ENCODE measurements at places on chromosomes 11 and 22.

GRCh38 chr11:36567694-36568093 is at the start of gene RAG1:
RAG1 (plus strand) TSS chr11:36568007; CDS start chr11:36573305, 5,298 bp downstream.
- no peak for DNase-seq

DNA sequence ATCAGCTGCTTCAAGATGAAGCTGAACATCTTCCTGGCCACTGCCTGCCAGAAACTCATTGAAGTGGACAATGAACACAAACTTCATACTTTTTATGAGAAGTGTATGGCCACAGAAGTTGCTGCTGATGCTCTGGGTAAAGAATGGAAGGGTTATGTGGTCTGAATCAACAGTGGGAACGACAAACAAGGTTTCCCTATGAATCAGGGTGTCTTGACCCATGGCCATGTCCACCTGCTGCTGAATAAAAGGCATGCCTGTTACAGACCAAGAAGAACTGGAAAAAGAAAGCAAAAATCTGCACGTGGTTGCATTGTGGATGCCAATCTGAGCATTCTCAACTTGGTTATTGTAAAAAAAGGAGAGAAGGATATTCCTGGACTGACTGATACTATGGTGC is 22.2 kb upstream of the BIRC3 start:
- no peak for DNase-seq

DNA sequence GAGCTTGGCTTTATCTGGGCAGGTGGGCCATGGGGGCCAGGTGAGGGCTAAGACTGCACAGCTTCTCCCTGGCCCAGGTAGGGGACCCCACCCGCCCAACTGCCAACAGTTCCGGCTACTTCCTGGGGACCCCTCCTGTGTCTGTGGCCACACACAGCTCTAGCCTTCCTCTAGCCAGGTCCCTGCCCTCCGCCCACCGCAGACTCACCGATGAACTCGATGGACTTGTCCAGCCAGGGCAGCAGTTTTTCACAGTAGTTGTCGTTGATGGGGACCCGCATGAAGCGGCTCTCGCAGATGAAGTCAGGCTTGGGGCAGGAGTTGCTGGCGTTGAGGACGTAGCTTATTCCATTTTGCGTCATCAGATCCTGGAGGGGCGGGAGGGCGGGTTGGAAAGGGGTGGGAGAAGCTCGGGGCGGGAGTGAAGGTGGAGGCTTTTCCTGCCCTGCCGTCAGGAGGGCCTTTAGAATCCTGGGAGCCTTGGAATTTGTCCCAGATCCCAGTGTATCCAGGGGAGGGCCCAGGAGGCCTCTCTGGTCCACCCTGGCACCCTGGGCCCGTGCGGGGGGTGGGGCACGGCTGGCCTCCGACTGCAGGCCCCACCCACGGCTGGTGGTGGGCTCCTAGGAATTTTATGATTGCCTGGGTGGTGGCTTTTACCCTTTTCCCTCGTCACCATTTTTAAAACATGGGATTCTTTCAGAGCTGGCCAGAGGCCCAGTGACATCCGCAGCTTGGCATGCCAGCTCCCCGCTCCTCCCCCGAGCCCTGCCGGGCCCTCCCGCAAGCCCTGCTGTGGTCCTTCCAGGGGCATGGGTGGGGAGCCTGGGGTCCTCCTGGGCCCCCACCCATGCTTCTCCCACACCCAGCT is 13.9 kb downstream of the DUSP8 start:
- DNase-seq = no peak

DNA sequence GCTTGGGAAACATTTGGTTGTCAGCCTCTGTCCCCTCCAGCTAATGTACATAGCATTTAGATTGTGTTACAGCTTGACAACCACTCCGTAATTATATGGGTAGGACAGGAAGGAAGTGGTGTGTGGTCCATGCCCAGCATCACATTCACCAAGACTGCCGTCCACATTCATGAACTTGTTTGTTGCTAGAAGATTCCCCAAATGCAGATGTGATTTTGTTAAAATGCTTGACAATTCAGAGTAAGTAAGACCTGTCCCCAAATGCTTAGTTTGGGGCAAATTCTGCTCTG is 1482.7 kb downstream of the TBC1D22A start:
- DNase-seq = no peak

DNA sequence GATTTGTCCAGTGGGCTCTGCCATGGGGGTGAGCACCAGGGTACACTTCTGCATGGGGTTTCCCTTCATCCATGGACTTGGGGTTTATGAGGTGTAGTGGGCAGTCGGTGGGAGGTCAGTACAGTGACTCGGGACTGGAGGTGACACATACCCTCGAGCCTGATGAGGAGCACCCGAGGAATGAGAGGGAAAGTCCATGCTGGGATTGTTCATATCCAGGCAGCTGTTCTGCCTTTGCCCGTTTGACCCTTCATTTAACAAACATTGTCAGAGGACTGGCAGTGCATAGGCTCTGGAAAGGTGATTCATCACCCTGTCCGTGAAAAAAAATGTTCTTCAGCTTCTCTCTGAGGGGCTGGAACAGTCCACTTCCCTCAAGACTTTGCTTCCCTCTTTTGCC is 2.7 kb downstream of the NAV2 start:
- no peak for DNase-seq

DNA sequence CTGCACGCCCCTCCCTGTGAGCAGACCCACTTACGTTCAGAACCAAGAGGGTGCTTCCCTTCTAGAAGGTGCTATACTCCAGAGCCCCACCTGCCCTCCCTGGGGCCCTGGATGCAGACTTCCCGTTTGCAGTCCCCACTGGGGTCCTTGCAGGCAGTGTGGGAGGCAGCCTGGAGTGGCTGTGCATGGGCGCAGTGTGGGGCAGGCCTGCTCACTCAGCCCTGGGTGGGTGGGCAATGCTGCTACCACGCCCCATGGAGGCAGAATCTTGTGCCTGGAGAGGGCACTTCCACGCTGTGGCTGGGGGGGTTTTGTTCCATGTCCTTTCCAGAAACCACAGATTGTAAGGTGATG is 116.2 kb downstream of the KCNQ1OT1 start:
- no peak for DNase-seq

GRCh38 chr11:47669856-47670255 is 27.5 kb upstream of the MTCH2 start:
- no peak for DNase-seq

DNA sequence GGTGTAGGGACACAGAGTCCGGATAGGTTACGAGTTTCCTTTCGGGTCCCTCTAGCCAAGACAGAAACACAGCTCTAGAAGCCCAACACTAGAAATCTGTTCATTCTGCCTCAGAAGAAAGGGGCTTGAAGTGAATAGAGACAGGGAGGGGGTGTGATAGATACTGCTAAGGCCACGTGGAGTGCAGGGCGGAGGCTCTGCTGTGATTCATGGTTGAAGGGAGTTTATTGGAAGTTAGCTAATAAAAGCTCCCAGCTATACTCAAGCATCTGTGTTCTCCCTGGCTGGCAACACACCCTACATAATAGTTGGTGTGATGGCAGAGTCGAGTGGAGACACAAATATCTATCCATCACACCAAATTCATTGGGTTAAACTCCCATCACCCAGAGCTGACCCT is 337.4 kb downstream of the CADM1 start:
- DNase-seq = no peak

- DNase-seq = no peak
Measured at GRCh38 chr11:106828976-106829375, 189.3 kb downstream of the GUCY1A2 start.

DNA sequence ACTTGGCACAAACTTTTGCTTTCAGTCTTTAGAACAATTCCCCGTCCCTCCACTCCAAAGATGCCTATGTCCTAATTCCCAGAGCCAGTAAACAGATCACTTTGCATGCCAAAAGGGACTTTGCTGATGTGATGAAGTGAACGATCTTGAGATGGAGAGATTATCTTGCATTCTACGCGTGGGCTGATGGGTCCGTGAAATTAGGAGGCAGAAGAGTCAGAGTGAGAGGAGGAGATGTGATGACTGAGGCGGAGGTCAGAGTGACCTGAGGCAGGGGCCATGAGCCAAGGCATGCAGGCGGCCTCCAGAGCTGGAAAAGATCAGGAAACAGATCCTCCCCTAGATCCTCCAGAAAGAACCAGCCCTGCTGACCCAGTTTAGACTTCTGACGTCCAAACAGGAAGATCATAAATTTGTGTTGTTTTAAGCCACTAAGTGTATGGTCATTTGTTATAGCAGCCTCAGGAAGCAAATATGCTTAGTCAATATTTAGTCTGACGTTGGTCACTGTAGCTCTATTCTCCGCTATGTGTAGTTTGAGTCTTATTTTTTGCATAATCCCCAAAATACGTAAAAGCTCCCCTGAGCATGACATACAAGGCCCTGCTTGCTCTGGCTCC is 76.0 kb upstream of the TIMP3 start:
- DNase-seq = no peak

- no peak for DNase-seq
Measured at GRCh38 chr11:127071606-127072005, 71.0 kb upstream of the KIRREL3 start.

GRCh38 chr11:114162719-114163123 is 103.2 kb downstream of the ZBTB16 start:
- no peak for DNase-seq

DNA sequence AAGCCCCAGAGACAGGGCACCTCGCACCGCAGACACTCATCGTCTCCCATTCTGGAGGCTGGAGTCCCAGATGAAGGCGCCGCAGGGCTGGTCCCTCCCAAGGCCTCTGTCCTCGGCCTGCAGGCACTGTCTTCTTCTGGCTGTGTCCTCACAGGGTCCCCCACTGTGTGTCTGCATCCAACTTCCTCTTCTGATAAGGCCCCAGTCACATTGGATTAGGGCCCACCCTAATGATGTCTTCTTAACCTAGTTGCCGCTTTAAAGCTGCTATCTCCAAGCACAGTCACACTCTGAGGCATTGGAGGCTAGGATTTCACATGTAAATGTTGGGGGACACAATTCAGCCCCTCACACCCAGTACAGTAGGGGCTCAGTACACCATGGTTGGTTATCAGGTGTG is 48.9 kb downstream of the DHCR7 start:
- no peak for DNase-seq

GRCh38 chr22:19903031-19903430 is 38.5 kb upstream of the COMT start:
- no peak for DNase-seq

DNA sequence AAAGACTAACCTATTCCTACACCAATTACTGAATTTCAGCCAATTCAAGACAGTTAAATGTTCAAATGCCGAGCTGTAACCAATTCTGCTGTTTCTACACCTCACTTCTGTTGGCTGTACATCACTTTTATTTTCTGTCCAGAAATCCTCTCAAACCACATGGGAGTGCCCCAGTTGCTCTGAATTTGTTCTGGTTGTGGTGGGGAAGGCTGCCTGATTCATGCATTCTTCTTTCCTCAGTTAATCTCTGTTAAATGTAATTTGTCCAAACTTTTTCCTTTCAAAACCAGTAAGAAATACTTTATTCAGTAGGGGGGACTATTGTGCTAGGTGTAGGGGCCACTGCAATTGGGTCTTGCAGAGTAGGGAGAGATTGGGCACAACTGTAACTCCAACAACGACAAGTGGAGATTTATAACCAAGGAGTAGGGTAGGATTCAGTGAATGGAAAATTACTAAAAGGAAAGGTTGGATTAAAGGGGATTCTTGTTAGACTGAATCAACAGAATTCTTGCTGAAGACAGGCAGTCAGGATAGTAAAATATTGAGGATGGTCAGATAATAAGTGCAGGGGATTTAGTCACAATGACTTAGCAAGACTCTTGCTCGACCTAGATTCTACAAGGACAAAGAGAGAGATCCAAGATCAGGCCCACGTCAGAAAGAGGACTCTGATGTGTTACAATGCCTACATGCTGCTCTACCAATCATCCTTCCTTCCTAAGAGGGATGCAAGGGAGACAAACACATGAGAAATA is 593.5 kb upstream of the FAT3 start:
- DNase-seq = no peak

DNA sequence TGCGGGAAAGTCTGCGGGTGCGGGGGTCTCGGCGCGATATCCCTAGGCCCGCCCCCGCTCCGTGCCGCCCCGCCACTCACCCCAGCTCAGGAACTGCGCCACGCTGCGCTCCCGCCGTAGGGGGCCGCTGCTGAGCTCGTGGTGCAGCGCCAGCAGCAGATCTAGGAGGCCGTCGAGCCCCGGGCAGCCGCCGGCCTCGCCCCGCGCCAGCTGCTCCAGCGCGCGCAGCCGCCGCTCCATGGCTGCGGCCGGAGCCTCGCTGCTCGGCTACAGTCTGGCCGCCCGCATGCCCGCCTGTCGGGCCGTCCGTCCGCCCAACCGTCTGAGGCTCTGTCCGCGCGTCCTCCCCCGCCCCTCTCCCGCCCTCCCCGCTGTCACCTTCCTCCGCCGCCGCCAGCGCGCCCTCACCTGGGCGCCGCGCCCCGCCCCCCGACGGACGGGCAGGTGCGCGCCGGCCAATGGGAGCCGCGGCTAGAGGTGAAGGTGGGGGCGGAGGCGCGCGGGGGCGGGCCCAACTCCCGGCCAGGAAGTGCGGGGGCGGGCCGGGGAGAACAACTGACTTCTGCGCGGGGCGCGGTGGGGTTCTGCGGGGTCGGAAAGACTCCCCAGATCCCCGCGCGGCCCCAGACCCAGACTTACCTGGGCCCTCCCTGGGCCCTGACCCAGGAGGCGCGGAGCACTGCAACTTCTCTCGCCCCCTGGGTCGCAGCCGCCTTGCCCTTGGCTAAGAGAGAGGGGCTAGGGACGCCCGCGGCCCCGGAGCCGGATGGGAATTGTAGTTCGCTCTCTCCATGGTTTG is at the start of gene CDC42BPG:
TSS of gene CDC42BPG (minus strand) at position 324 of the 799 bp plus-strand sequence. CDS start at position 240, 84 bp downstream.
- DNase-seq = peak; percentile 58

DNA sequence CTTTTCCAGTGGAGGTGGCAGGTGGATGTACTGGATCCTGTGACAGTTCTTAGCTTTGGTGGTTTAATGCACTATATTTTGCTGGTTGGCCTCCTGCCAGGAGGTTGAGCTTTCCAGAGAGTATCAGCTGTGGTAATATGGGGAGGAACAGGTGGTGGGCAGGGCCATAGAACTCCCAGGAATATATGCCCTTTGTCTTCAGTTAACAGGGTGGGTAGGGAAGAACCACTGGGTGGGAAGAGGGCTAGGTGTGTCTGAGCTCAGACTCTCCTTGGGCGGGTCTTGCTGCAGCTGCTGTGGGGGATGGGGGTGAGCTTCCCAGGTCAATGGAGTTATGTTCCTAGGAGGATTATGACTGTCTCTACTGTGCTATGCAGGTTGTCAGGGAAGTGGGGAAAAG is 203.8 kb downstream of the DLG2 start:
- no peak for DNase-seq

DNA sequence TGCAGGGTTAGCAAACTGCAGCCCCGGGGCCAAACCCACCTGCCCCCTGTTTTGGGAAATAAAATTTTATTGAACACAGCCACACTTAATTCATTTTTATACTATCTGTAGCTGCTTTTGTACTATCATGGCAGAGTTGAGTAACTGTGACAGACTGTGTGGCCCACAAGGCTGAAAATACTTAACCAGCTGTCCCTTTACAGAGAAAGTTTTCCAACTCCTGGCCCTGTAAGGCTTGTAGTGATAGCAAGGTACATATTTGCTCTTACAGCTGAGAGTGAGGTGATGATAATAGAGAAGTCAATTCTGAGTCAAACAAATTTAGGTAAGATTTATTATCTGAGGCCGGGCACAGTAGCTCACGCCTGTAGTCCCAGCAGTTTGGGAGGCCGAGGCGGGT is 87.4 kb upstream of the SLC6A5 start:
- no peak for DNase-seq

GRCh38 chr11:81892770-81893635 is 840.7 kb downstream of the FAM181B start:
- DNase-seq = no peak

GRCh38 chr11:63613517-63614135 is 607 bp downstream of the PLAAT3 start:
- no peak for DNase-seq
